Activated gamma-delta T cell treated with anti-CD3 and anti-CD28 coated beads, Interleukin-2, amount 50 U/mL, for 16 hours (primary cell): ENCODE measurements at places on chromosomes 1 and 21.

- no peak for DNase-seq
Measured at GRCh38 chr1:85240174-85240601, 19.3 kb downstream of the C1orf52 start.

DNA sequence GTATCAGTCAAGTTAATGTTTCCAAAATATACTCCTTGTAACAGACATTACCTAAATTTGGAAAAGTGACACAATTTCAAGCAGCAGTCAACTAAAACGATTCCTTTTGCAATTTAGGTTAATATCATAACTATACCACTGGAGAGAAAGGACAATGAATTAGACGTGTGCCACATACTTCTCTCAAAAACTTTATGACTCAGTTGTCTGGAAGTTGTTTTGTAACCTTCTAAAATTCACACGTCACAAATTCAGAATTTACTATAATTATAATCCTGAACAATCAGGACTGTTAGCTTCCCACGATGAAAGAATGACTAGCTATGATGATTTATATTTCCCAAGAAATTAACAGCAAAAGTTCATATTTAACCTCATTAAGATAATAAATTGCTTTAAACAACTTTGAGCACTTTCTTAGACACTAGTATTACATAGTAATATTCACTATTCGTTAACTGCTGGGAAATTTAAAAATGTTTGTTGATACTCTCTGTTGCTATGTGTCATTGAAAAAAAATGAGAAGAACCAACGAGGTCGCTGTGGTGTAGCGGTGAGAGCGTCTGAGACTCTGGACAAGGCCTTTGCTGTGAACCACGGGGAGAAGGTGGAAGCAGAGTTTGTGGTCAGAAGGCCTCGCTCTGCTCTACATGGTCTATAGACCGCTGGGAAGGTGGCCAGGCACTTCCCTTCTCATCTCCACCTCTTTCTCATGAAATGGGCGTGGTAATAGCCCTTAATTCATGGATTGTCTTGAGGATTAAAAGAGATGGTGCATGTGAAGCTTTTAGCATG, 27.9 kb upstream of the BATF3 start:
- no peak for DNase-seq

- no peak for DNase-seq
Measured at GRCh38 chr1:168220470-168220871, 5.3 kb upstream of the SFT2D2 start.

DNA sequence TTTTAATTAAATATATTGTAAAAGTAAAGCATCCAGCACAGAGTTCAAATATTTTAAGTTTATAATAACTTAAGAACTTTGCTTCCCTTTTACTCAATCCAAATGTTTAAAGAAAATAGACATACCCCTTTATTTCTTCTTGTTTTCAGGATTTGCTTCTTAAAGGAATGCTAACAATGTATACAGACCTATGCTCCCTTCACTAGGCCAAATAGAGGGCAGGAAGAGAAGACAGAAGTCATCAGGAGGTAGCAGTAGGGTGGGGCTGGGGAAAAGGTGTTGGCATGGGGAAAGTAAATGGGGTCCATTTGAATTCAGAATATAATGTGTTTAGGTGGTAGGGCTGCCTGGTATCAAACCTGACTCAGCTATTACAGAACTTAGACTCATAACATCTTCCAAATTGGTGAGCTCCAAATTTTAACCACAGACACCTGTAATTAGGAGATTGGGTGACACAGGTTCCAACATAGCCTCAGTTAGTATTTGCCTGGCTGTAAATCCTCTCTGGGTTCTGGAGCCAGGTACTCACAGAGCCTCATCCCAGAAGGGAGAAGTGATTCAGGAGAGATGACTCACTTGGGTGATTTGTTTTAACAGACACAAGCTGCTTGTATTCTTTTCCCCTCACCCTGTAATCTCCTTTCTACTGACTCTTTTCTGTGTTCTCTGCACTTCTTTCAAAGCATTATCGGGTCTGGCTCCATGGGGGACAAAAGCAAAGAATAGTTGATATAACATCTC, 60.1 kb upstream of the DUSP10 start:
- DNase-seq = no peak

GRCh38 chr1:7408771-7409150, 362.3 kb upstream of the VAMP3 start:
- no peak for DNase-seq

DNA sequence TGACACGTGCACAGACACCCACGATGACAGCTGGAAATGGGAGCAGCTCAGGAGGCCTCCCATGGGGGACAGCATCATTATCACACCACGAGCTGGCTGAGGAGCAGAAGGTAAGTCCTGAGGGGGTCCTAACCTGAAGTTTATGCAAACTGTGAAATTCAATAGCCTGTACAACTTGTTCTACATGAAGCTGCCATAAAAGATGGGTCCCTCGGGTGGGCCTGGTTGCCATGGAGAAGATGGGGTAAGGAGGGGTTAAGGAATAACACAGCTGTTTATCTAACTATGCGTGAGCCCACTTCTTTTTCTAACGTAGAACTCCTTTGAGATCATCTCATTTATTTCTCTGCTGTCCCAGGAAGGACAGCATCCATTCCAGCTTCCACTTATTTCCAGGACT, 163.4 kb upstream of the CD34 start:
- no peak for DNase-seq
